Central memory CD8-positive, alpha-beta T cell (primary cell): ENCODE measurements at places on chromosomes 12 and 14.

DNA sequence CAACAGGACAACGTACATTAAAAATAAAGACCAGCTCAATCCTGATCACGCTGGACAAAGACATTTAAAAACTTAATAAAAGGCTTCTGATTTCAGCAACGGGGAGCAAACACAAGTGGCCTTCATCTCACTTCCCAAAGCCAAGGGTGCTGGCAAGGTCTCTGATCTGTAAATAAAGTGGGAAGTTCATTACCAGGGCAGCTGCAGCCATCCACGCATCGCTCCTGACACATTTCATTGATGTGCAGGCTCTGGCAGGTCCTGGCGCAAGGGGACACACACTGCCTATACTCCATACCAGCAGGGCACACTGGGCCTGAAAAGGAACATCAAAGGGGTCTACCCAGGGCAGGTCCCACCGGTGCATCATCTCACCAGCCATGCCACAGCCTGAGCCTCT lies 51.0 kb downstream of the VWF start:
- no peak for DNase-seq

DNA sequence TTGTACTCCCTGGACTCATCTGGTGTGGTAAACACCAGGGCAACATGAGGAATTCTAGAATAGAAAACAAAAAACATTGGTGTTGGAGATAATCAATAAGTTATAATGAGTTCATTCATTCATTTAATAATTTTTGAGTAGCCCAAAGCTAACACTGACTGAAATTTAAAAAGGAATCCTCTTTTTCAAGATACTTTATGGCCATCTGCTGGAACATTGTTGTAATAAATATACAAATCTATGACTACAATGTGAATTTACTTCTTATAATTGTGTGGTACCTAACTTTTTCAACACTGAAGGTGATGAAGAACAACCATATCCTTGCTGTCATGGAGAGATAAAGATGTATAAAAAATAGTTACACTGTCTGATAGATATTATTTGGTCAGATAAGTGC lies 687.3 kb upstream of the MIS18BP1 start:
- no peak for DNase-seq

DNA sequence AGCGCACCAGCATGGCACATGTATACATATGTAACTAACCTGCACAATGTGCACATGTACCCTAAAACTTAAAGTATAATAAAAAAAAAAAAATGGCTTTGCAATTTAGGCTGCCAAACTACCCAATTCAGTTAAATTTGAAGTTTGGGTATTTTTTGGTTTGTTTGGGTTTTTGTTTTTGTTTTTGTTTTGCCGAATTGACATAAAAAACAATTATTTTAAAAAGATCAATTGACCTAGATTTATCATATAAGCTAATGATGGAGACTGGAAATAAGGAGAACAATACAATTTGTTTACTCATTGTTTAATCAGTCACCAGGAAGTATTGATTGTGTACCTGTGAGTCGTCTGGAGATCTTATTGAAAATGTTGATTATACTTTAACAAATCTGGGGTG lies 62.1 kb upstream of the GARIN2 start:
- DNase-seq, result no peak

GRCh38 chr12:98371419-98371818 lies 144.0 kb upstream of the TMPO start:
- no peak for DNase-seq

DNA sequence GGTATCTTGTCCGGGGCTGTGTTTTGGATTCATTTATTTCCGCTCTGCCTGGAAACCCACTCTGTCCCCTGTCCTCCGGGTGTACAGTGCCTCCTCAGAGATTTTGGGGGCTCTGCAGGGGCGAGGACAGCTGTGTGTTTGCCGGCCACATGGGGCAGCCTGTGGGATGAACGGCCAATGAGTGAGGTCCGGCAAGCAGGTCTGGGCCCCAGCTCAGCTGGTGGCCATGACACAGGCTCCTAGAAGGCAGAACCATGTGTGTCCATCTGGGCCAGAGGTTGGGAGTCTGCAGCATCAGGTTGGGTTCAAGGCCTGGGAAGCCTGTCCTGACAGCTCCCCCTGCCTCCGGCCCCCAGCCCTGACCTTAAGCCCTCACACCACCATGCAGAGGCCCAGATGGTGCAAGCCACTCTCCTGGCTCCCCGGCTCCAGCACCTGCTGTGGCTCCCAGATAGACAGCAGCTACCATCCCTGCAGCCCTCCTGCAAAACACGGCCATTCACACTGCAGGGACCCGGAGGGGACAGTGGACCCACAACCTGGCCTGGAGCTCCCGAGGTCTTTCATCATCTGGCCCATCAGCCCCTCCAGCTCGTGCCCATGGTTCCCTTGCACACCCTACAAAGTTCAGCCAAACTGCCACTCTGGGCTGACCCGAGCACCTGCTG lies 220.1 kb upstream of the C14orf180 start:
- no peak for DNase-seq

DNA sequence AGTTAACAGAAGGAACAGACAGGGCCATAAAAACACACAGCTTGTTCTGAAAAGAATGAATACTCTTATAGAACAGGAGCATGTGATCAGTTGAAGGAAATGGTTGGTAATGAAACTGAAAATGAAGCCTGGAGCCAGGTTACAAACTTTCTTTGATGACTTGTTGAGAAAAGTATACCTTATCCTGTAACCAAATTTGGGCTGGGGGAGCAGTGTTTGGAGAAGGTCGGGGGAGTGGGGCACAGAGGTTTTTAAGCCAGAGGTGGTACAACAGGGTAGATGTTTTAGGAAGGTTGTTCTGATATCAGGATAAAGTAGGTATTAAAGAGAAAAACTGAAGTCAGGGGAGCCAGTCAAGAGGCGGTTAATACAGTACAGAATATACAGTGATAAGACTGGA lies 8.2 kb downstream of the GOLT1B start:
- DNase-seq, result no peak

DNA sequence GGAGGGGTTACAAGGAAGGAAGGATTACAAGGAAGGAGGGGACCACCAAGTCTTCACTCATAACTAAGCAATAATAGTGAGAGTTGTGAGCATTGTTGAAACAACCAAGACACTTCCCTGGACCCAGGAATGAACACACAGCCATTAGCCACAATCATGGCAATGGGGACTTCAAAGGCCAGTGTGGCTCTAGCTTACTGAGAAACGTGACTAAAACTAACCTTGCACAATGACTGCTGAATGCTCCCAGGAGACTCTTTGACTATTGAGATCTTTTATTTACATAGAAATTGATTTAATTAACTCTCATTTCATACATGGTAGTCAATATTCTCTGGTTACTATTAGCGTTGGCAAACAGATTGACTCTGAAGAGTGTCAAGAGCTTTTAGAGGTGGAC lies 263.0 kb upstream of the SOX5 start:
- no peak for DNase-seq

GRCh38 chr14:55454264-55455002 lies 14.0 kb upstream of the TBPL2 start:
- no peak for DNase-seq
